Activated gamma-delta T cell (primary cell): ENCODE measurements at places on chromosomes 1 and 21.

DNA sequence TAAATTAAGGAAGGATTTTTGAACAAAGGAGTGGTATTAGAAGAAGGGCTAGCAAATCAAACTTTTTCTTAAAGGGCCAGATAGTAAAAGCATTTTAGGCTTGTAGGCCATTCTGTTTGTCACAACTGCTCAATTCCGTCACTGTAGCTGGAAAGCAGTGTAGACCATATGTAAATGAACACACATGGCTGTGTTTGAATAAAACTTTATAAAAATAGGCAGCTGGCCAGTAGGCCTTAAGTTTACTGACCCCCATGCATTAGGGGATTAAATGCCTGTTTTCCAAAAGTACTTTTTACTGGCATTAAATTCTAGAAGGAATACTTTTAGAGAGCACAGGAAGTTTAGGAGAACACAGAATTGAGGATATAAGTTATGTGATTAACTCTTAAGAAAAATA lies 8.9 kb downstream of the IVNS1ABP start:
- DNase-seq, result no peak

DNA sequence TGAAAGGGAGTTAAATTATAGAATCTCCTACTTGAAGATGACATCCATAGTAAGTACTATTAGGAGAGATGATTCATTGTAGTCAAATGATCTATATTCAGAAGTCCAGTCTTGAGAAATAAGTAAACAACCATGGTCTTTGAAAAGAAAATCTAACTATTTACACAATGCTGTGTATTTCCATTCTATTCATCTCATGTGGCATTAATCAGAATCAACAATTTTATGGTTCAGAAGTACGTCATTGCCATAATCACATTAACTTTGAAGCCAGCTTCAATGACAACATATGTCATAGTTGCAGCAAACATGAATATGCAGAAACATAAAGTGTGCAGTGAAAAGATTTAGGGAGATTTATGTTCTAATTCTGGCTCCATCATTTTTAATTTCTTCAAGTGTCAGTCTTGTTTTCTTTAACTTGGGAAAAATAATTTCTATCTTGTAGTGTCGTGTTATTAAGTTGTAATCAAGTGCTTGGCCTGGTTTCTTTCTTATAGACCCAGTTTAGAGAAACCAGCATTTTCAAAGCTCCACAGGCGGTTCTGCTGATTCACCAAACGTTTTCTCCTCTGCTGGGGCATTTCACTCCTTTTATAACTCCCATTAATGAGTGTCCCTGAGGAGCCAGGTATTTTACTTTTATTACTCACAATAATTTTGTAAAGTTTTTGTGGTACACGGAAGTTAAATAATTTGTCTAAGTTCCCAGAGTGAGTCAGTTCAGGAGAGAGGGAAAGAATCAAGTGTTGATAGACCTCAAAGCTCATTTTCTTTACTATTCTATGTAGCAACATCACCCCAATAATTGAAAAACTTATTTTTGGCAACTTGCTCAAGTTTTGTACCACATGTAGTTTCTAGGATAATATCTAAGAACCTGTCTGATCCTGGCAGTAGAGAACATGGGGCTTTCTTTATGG lies 35.9 kb upstream of the PTGS2 start:
- no peak for DNase-seq

- DNase-seq, result no peak
These were observed 15.5 kb upstream of the ZNF436 start for GRCh38 chr1:23385119-23385621.

DNA sequence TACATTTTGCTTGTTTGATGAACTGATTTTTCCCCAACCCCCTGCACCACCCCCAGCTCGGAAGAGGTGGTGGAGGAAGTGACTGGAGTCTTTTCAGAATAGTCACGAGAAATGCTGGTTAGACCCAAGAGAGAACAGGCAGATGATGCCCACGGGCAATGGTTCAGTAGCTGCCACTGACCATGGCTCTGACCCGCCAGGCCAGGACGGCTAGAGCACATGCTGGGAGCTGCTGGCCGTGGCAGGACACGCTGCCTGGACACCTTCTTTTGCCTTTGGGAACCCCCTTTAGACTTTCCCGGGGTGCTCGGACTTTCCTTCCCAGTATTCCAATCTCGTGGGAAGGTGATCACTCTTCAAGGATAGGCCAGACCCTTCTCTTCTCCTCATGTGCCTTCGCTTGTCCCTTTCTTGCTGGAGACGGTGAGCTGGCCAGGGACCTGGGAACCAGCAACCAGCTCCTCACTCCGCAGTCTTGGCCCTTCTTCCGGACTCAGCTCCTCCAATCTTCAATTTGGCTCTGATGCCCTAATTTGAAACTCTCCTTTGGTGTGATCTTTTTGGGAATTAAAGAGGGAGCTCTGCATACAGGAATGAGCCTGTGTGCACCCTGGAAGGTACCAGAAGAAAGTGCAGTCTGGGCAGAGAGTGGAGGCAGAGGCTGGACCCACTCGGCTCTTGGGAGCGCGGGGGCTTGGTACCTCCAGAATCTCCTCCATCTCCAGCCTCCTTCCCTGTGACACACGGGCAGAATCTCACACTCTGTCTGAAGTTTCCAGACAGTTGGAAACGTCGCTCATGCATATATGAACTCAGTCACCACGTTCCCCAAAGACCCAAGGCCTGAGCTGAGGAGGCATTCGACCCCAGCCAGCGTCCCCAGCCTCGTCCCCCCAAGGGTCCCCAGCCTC lies 4.0 kb upstream of the PDE9A start:
- no peak for DNase-seq
